ENCODE measurements at places on chromosomes 11 and 22.

DNA sequence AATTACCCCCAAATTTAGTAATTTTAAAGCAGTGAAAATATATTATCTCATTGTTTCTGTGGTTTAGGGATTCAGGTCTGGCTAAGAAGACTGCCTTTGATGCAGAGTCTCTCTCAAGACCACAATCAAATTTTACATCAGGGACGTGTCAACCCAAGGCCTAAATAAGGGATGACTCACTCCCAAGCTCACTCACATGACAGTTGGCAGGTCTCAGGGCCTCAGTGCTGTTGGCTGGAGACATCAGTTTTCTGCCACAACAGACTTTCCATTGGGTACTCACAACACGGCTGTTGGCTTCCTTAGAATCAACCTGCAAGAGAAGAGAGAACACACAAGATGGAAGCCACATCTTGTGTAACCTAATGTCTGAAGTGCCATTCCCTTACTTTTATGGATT, 377.3 kb downstream of the FAM181B start:
- DNase-seq, result no peak

GRCh38 chr11:129286813-129287212, 88.8 kb upstream of the BARX2 start:
- DNase-seq, result no peak

DNA sequence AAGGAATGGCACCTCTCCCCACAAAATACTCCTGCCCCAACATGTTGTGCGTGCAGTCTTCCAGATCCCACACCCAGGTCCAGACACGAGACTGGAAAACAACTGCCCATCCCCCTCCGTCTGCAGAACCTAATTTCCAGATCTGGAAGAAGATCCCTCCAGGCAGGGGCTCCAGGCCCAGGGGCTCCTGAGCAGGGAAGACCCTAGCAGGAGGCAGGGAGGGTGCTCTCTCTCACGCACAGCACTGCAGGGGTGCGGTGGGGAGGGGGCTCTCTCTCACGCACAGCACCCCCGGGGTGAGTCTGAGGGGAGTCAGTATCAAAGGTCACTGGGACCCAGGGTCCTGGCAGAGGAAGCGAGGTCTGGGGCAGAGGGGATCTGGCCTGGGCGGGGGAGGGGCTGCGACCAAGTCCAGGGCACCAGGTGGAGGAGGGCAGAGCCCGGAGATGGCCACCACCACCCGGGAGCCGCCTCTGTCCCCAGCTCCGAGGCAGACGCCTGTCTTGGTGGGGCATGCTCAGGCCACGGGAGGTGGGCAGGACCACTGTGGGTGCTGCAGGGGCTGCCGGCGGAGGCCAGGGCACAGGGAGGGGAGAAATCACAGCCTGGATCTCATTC, 1.7 kb downstream of the MLC1 start:
- no peak for DNase-seq

DNA sequence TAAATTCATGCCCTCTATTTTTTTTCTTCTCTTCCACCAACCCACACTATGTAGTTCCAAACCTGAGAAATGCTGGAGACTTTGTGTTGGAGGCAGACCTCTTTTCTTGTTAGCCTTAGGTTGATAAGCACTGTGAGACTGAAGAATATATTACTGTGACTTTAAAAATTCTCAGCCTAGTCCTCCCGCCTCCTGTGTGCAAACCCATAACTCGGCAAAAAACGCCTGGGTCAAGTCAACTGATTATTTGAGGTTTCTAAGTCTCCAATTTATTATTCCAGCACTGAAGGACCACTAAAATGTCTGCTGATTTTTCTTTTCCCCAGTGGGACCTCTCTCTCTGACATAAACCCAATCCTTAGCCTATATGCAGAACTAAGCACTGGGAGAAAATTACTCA, 1946.0 kb upstream of the RAG2 start:
- DNase-seq, result no peak

- no peak for DNase-seq
Measured at GRCh38 chr22:42408810-42409529, 23.2 kb downstream of the NFAM1 start.

DNA sequence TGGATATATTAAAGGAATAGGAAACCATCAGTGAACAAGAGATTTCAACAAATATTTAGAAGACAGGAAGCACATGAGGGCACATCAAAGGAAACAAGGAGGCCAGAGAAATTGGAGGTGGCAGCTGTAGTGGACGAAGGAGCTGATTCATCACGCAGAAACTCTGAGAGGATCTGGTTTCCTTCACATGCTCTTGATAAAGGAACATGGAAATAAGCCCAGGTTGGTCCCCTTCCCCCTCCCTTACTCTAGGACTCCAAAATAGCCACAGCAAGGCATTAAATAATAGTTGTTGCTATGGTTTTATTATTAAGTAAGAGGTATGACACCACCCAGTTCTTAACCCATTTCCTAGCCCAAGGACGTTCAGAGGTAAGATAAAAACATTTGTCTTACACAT, 11.3 kb downstream of the IZUMO1R start:
- no peak for DNase-seq

DNA sequence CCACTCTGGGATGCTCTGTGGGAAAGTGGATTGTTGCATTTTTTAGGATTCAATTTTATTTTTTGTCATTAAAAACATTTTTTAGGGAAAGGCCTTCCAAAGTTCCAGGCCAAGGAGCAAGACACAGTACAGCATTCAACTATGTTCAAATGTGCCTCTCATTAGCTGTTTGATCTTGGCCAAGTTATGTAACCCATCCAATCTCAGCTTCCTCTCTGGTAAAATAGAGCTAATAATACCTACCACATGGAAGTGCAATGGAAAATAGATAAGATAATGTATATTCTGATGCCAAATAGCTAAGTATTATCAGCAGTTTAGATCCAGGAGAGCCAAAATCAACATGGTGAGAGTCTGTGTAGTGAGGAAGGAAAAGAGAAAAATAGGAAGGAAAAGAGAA, 220.3 kb upstream of the SESN3 start:
- no peak for DNase-seq

- no peak for DNase-seq
Measured at GRCh38 chr11:78345450-78345849, 72.2 kb downstream of the GAB2 start.

- DNase-seq, result no peak
Measured at GRCh38 chr22:49045276-49045675, 782.4 kb downstream of the BRD1 start.

GRCh38 chr11:123719452-123719851, 22.0 kb downstream of the ZNF202 start:
- DNase-seq, result no peak

GRCh38 chr22:20465759-20466077, 28.1 kb upstream of the SCARF2 start:
- no peak for DNase-seq

DNA sequence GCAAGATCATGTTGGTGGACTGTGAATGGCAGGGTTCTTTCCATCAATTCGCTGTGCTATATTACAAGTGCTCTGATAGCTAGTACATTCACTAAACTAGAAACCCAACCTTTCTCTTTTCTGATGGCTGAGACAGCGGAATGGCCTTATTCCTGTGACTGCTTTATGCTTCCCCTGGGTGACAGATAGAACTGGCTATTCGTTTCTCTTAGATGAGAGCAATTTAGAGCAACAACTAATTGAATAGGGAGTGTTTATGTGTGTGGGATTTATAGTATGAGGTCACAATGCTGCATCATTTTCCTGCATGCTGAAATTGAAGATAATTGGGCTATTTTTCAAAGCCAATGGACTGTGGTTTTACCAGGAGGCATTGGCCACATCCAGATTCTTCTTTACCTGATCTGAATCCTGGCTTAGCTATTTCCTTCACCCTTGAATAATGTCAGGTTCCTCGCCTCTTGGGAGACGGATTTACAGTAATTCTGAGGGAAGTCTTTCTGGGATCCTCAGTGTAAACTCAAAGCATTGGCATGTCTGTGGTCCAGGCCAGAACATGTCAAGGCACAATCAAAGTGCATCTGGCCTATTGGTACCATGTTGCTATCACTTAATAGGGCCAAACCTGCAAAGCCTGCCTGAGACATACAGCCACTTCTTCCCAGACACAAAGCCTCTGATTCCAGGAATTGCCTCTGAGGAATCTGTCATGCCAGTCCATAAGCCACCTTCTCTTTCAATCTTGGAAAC, 775.0 kb upstream of the API5 start:
- DNase-seq, result no peak
